ENCODE measurements at places on chromosomes 6 and 20. TPM values are rescaled to one million over a fixed set of nuclear protein-coding genes. Genes with fewer than 3 reads are reported as not detected.
A peak's percentile ranks its signal among the peaks of the same experiment; 100 is the strongest.

DNA sequence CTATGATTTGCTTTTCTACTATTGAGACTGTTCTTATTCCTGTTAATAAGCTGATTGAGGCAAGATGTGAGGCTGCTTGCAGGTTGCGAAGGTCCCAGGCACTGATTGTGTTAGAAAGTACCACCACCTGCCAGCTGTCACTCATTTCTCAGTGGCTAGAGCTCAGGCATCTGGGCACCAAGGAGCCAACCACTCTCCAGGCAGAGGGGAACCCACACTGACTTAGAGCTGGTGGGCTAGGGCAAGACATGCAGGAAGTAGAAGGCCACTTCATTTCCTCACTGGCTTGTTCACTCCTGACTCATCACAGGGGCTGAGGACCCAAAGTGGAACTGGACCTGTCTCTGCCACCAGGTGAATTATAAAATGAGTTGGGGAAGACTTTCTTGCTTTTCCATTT is 7.8 kb upstream of the DLL1 start:
- H3K4me1 ChIP-seq, result peaks cover 10% of the 10 kb centered on the region
- H3K27me3 ChIP-seq, result peaks cover 72% of the 10 kb centered on the region
- no peak for DNase-seq
- H3K4me3 ChIP-seq, result no peak overlapping the region
- H3K27ac ChIP-seq, result no peak overlapping the region

GRCh38 chr6:168676552-168677322 is 235.8 kb downstream of the SMOC2 start:
- no peaks in the 10 kb centered on the region for H3K36me3 ChIP-seq
- H3K27ac ChIP-seq, result no peak overlapping the region
- H3K4me1 ChIP-seq, result no peaks in the 10 kb centered on the region
- H3K4me3 ChIP-seq, result no peak overlapping the region

The NKAIN4 gene
- total RNA-seq, result not detected

- no peak overlapping the region for H3K27ac ChIP-seq
- DNase-seq, result no peak
- no peaks in the 10 kb centered on the region for H3K27me3 ChIP-seq
- no peaks in the 10 kb centered on the region for H3K4me1 ChIP-seq
- H3K4me3 ChIP-seq, result no peak overlapping the region
- no peaks in the 10 kb centered on the region for H3K36me3 ChIP-seq
These were observed 263.5 kb downstream of the CBLN4 start for GRCh38 chr20:55741801-55742200.

DNA sequence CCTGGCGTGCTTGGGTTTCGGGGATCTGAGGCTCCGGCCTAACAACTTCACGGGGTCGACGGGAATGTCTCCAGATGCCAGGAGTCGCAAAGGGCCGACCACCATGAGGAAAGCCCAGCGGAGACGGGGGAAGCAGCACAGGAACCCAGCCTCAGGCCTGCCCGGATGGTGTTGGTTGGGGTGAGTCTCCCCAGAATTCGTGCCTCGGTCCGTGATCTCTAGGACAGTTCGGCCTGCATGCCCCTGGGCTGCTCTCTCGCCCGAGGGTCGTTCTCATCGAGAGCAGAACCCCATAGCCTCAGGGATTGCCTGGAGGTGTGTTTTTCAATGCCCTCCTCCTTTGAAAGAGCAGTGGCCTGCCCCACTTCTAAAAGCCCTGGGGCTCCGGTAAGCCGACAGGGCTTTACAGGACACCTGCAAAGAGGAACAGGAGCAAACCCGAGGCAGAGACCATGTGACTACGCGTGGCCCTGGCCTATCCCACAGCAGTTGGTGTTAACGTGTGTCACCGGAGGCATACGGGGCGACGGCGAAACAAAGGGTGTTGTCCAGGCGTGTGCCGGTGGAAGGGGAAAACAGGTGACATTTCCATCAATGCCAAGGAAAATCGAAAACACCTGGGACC is 973.1 kb upstream of the DEFB115 start:
- H3K4me1 ChIP-seq, result peaks cover 36% of the 10 kb centered on the region
- peak overlapping the region; percentile 92 for H3K27ac ChIP-seq
- H3K4me3 ChIP-seq, result peak overlapping the region; percentile 87
- peaks cover 24% of the 10 kb centered on the region for H3K36me3 ChIP-seq
- no peaks in the 10 kb centered on the region for H3K27me3 ChIP-seq
- no peak for DNase-seq

DNA sequence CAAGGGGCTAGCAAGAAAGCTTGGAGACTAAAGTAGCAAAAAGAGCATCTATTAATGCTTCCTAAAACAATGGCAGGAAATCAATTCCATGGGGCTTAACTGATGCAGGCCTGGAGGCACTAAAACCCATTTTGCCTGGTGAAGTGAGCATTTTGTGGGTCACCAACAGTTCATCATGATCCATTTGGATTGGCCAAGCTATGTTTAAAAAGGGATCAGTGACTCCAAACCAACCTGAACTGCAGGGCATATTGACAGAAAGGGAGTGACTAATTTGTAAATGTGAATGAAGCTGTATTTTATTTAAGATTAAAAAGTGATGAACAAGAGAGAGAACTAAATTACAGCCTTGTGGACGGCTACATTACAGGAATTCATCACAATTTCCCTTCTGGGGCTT is 132.0 kb downstream of the PCSK2 start:
- H3K36me3 ChIP-seq, result no peaks in the 10 kb centered on the region
- H3K4me3 ChIP-seq, result no peak overlapping the region
- DNase-seq, result no peak

- no peak overlapping the region for H3K27ac ChIP-seq
- H3K4me1 ChIP-seq, result peaks cover 10% of the 10 kb centered on the region
- H3K36me3 ChIP-seq, result peaks cover 6% of the 10 kb centered on the region
- no peak overlapping the region for H3K4me3 ChIP-seq
- peaks cover 12% of the 10 kb centered on the region for H3K27me3 ChIP-seq
- DNase-seq, result no peak
These were observed 36.8 kb downstream of the PSMB9 start for GRCh38 chr6:32890831-32891230.

DNA sequence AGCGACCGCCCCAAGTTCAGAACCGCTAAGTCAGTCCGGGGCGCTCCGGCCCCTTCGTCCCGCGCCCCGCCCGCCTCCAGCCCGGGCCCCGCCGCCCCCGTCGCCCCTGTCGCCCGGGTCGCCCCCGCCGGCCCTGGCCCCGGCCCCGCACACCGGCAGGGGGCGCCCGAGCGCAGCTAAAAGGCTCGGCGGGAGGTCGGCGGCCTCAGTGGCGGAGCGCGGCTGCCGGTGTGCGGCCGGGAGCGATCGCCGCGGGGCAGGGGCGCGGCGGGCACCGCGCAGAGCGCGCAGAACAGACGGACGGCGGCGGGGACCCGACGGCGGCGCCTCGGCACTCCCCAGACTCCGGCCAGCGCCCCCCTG is at the start of gene FNDC1:
Gene FNDC1 (plus strand): TSS at position 208 of the 363 bp plus-strand sequence. CDS start 197 bp downstream, outside the sequence.
- H3K4me1 ChIP-seq, result peaks cover 14% of the 10 kb centered on the region
- no peak within 1 kb of the TSS for H3K27ac ChIP-seq
- no peaks in the 10 kb centered on the region for H3K36me3 ChIP-seq
- H3K4me3 ChIP-seq, result peak within 1 kb of the TSS; percentile 70
- DNase-seq, result peak; percentile 92
- H3K27me3 ChIP-seq, result peaks cover 89% of the 10 kb centered on the region

DNA sequence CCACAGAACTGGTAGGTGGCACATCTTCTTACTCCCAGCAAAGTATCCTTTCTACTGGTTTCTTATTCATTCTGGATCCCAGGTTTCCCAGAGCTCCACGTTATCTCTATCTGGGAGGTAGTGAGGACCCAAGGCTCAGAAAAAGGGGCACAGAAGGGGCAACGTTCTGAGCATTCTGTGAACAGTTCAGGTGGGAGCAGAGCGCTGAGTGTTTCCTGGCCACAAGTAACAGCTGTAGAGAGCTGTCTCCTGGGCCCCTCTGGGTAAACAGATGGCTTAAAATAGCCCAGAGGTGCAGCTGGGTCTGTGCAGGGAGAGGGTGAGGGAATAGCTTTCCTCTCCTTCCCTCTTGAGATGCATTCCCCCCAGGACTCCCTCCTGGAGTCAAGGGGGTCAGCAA is 2.1 kb downstream of the APOBEC2 start:
- H3K27me3 ChIP-seq, result no peaks in the 10 kb centered on the region
- H3K36me3 ChIP-seq, result peaks cover 14% of the 10 kb centered on the region
- no peak for DNase-seq
- peaks cover 19% of the 10 kb centered on the region for H3K4me1 ChIP-seq
- H3K4me3 ChIP-seq, result no peak overlapping the region

GRCh38 chr6:138278326-138278725 is 60.0 kb upstream of the PBOV1 start:
- H3K36me3 ChIP-seq, result no peaks in the 10 kb centered on the region
- no peaks in the 10 kb centered on the region for H3K4me1 ChIP-seq
- H3K4me3 ChIP-seq, result no peak overlapping the region
- no peak for DNase-seq
- H3K27me3 ChIP-seq, result no peaks in the 10 kb centered on the region
- no peak overlapping the region for H3K27ac ChIP-seq

DNA sequence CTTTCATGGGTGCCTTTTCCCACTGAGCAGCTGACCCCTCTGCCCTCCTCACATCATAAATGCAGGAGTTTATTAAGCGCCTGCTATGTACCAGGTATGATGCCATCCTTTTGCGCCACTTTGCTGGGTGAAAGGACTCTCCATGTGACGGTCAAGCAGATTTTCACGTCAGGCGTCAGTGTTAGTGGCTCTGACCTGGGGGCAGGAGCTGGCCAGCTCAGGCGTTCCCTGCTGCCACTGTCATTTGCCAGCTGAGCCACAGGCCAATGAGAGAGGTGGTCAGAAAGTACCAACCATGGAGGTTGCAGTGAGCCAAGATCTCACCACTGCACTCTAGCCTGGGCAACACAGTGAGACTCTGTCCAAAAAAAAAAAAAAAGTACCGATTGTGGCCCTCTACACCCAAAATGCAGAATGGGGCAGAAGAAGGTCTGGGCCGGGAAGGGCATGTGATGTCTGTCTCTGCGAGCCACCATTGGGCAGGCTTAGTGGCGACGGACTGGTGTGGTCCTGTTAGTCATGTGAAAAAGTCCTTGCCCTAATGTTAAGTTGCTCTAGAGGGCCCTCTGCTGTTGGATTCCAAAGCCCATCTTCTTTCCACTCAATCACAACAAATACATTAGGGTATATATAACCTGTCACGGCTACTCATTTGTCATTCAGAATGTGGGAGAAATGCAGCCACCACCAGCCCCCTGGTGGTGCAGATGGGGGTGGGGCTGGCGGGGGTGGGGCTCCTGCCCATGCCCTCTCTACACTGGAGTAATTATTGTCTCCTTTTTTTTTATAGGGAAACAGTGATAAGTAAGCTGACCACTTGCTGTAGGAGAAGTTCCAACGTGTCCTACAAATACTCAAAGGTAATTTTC is 18.4 kb upstream of the SLC22A1 start:
- H3K27me3 ChIP-seq, result no peaks in the 10 kb centered on the region
- H3K4me1 ChIP-seq, result peaks cover 6% of the 10 kb centered on the region
- no peak overlapping the region for H3K27ac ChIP-seq

The SMPD2 gene
- total RNA-seq, result 15.6 TPM

- DNase-seq, result no peak
- no peak overlapping the region for H3K4me3 ChIP-seq
- no peaks in the 10 kb centered on the region for H3K4me1 ChIP-seq
- H3K36me3 ChIP-seq, result no peaks in the 10 kb centered on the region
- H3K27me3 ChIP-seq, result peaks cover 3% of the 10 kb centered on the region
These were observed 210.7 kb upstream of the CNR1 start for GRCh38 chr6:88376768-88377387.

The PDYN gene
- not detected for total RNA-seq

- no peak overlapping the region for H3K27ac ChIP-seq
- DNase-seq, result no peak
- H3K4me3 ChIP-seq, result no peak overlapping the region
- H3K27me3 ChIP-seq, result peaks cover 6% of the 10 kb centered on the region
- H3K4me1 ChIP-seq, result no peaks in the 10 kb centered on the region
- no peaks in the 10 kb centered on the region for H3K36me3 ChIP-seq
These were observed 30.0 kb upstream of the UST start for GRCh38 chr6:148716811-148717210.

The B3GALT4 gene
- total RNA-seq, result 35.4 TPM

The TXLNB gene
- total RNA-seq, result 0.62 TPM

GRCh38 chr20:25695532-25696370 is 902 bp downstream of the ZNF337 start:
- H3K4me1 ChIP-seq, result peaks cover 33% of the 10 kb centered on the region
- no peaks in the 10 kb centered on the region for H3K27me3 ChIP-seq
- DNase-seq, result no peak
- peak overlapping the region; percentile 93 for H3K4me3 ChIP-seq

- H3K27me3 ChIP-seq, result peaks cover 25% of the 10 kb centered on the region
- no peak overlapping the region for H3K27ac ChIP-seq
- DNase-seq, result no peak
- no peaks in the 10 kb centered on the region for H3K36me3 ChIP-seq
- peaks cover 16% of the 10 kb centered on the region for H3K4me1 ChIP-seq
These were observed 155.4 kb upstream of the SYNDIG1 start for GRCh38 chr20:24314053-24314452.

DNA sequence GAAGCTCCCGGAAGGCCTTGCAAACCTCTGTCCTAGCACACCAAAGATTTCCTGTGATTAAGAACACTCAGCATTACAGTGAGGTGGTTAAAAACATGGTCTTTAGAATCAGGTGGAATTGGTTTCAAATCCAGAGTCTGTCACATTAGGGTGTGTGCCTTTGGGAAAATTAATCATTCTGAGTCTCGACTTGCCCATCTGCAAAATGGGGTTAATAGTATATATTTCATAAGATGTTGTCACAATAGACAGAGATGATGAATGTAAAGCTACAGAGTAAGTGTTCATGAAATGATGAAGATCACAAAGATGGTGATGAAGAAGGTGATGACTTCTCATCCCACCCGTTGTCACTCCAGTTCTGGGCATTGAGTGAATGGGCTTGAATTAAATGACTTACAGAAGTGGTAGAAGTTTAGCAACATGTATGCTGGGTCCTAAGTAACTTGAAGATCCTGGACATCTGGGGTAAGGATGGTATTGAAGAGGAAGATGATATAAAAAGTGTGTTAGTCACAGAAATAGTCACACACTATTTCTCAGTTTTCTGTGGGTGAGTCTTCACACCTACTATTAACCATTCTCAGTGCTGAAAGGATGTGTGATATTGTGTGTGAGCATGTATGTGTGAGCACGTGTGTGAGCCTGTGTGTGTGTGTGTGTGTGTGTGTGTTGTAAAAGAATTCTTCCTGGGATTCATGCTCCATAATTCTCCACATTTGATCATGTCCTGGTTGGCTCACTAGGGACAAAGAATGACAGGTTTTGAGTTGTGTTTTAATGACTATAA is 28.0 kb upstream of the NEDD9 start:
- no peak for DNase-seq
- peaks cover 54% of the 10 kb centered on the region for H3K4me1 ChIP-seq
- peaks cover 57% of the 10 kb centered on the region for H3K36me3 ChIP-seq

Data from activated naive CD8-positive, alpha-beta T cell treated with anti-CD3 and anti-CD28 coated beads, Interleukin-2, amount 10 ng/mL, durations not matched to agents 7 days and 5 days (primary cell).